ENCODE measurements at places on chromosomes 7 and 10.

- peak; percentile 16 for DNase-seq
Measured at GRCh38 chr7:66380272-66380888, 175.2 kb downstream of the TPST1 start.

DNA sequence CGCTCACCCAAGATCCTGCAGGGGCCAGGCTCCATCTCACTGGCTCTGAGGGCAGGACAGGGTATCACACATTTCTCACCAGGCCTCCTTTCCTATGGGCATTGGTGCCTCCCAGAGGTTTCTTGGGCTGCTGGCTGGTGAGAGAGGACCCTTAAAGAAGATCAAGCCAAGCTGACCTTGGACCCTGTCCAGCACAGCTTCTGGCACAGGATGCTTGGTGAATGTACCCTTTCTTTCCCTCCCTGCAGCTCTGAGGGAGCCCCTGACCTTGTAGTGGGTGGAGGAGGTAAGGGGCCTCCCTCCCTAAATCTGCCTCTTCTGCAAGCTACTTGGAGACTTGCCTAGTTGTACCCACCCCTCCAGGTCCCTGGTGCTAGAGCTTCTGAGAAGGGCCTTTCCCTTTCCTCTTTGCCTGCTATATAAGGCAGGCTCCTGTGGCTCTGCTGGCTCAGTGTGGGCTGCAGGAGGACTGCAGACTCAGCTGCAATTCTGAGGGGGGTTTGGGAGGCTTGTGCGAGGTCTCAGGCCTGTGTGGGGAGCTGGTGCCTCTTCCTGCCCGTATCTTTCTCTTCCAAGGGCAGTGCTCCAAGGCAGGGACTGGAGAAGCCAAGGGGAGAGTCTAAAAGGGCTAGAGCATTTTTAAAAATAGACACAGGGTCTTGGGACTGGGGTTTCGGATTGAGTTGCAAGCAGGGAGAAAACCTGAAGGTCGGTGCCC, 11.7 kb upstream of the TRIM8 start:
- DNase-seq = peak; percentile 59

- DNase-seq = no peak
Measured at GRCh38 chr7:124188576-124188975, 155.7 kb upstream of the TMEM229A start.

- DNase-seq = no peak
Measured at GRCh38 chr7:157990881-157991250, 596.8 kb downstream of the PTPRN2 start.

DNA sequence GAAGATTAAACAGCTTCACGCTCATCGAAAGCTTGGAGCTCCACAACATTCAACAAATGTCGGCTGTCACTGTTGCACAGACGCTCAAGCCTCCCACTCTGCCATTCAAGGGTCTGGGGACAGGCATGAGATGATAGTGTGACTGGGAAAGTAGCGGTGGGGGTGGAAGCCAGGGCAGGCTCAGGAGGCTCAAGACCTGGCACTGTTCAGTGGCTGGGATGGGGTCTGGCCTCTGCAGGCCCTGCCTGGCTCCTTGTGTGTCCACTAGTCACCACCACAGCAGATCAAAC, 13.5 kb upstream of the GTPBP4 start:
- no peak for DNase-seq

- no peak for DNase-seq
Measured at GRCh38 chr10:99628923-99629624, 8.8 kb upstream of the SLC25A28 start.

- no peak for DNase-seq
Measured at GRCh38 chr10:59698326-59698725, 11.3 kb downstream of the SLC16A9 start.
